Erythroblast (primary cell): ENCODE measurements at places on chromosomes 3 and 15.

DNA sequence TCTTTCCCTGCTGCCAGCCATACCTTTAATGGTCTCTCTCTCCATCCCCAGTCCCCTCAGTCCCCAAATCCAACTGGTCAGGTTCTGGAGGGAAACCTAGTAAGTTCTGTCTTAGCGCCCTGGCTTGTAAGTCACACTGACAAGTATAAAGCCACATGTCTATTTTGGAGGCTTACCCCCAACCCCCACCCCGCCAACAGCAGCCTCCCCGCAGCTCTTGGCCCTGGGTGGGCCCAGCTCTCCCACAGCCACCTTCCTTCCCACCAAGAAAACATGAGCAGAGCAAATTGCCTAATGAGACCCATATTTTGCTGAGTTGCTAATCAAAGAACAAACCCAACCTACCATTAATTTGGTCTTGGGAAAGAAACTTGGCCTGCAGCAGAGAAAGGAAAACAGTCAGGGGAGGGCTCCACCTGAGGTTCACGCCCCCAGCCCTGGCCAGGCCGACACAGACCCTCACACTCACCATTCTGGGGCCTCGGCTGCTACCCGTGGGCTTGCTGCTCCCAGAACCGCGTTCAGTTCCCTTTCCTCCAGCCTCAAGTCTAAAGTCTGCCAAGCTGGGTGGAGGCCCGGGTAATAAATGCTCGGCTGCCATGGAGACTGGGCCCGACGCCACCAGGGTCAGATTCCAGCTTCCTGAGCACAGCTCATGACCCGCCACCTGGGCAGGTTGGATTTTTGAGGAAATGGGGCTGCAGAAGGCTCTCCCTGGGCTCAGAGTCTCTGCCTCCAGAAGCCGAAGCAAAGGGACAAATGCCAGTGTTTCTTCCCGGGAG is at the start of gene CALML4:
TSS of gene CALML4 (minus strand) at position 557 of the 782 bp plus-strand sequence. CDS start at position 472, 85 bp downstream.
- DNase-seq: no peak

GRCh38 chr3:196555295-196555694 is 13.1 kb downstream of the WDR53 start:
- DNase-seq: no peak

- DNase-seq: no peak
These were observed 104.6 kb downstream of the ZIC1 start for GRCh38 chr3:147513785-147514184.

DNA sequence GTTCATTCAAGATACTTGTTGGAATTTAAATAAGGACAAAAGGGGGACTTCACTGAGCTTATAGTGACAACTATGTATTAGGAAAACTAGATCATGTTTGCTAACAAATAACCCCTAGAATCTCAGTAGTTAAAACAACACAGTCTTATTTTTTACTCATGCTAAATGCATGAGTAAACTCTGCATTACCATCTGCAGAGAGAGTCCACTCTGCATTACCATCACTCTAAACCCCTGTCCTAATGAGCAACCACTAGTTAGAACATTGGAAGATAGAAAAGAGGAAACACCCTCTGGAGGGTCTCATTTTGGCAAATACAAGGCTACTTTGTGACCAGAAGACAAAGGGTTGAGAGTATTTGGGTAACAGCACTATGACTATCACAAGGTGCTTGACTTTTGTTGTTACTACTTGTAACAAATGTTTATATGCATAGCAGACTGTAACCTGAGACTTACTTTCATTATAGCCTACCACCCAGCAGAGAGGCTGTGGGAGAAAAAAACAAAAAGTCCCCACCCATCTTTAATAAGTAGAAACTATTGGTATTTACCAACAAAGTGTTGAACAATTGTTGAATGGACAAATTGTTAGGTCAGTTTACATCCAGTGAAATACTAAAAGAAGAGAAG is 99.1 kb downstream of the OXSM start:
- DNase-seq: no peak

- no peak for DNase-seq
These were observed 56.5 kb downstream of the LRRC28 start for GRCh38 chr15:99307735-99308134.

- no peak for DNase-seq
These were observed 259.1 kb downstream of the PTPRG start for GRCh38 chr3:61820306-61820992.
